ENCODE measurements at places on chromosomes 1 and 21.
A peak's percentile ranks its signal among the peaks of the same experiment; 100 is the strongest.

- no peak for DNase-seq
Measured at GRCh38 chr1:1270813-1271212, 2.8 kb downstream of the UBE2J2 start.

DNA sequence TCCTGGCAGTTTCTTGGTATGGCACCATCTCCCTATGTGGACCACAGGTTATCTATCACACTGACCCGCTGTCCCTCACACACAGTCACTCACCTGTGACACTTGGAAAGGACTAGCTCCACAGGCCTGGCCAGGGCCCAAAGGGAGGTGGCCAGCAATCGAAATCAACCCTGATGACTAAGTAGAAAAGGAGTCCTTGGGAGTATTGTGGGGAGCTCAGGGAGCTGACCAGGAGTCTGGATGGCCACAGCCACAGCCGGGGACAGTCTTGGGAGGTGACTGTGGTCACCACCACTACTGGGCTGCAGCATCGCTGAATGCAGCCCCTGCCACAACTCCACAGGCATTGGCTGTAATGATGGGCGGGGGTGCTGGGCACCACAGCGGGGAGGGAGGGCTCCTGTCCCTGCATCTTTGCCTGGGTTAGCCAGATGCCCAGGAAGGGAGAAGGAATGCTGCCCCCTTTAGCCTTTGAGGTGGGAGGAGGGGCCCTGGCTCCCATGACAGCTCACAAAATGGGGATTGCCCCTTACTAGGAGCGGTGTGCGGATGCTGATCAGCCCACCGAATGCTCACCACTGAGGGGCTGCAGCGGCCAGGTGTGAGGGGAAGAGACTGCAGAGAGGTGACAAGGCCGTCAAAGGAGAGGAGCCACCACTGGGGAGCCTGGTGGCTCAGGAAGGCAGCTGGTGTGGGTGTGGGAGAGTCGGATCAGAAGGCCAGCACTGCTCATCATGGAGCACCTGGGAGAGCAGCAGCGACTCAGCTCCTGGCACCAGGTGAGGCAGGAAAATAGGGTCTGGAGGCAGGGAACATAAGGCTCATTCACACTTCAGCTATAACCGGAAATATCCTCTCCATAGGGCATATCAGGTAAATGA lies 61.3 kb downstream of the H3-3A start:
- no peak for DNase-seq

GRCh38 chr1:109882288-109883245 lies 28.1 kb upstream of the CSF1 start:
- DNase-seq: no peak

GRCh38 chr1:163056831-163057230 lies 12.3 kb upstream of the RGS4 start:
- no peak for DNase-seq

DNA sequence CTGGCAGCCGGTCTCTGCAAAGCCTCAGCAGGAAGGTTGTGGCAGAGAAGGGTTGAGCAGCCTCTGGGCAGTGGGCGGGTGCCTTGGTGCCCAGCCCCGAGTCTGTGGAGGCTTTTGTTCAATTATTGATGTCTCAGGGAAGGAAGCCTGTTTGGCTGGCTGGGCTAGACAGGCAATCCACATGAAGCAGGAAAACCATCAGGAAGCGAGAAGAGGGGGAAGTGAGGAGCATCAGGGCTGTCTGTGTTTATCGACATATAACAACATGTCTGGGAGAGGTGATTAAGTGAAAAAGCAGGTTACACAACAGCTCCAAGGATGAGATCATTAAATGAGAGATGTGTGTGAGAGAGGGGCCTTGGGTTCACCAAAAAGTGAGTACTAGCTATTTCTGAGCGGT lies 105.4 kb downstream of the UBE2U start:
- no peak for DNase-seq

- DNase-seq: no peak
Measured at GRCh38 chr1:163427279-163427678, 105.5 kb downstream of the NUF2 start.

- DNase-seq: no peak
Measured at GRCh38 chr1:27634985-27635367, at the start of gene FGR. TSS of gene FGR (minus strand) at chr1:27635185. CDS start at chr1:27623916, 11,269 bp downstream.

DNA sequence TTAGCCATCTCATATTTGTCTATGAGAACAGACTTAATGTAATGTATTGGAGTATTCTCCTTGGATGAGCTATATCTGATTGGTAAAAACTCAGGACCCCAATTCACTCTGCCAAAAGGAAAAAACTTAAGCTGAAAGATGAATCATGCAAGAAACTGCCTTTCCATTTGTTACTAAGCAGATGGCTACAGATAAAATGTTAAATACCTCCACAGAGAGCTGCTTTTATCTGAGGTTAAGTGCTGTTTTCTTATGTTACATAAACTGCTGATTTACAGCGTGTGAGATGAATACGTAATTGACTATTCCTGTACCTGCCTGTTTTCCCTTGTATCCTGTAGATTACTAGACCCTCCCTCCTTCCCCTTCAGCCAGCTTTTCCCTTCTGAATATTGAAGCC lies 49.3 kb downstream of the CLCA4 start:
- DNase-seq: no peak

- no peak for DNase-seq
Measured at GRCh38 chr21:42508371-42508770, 5.3 kb upstream of the SLC37A1 start.

DNA sequence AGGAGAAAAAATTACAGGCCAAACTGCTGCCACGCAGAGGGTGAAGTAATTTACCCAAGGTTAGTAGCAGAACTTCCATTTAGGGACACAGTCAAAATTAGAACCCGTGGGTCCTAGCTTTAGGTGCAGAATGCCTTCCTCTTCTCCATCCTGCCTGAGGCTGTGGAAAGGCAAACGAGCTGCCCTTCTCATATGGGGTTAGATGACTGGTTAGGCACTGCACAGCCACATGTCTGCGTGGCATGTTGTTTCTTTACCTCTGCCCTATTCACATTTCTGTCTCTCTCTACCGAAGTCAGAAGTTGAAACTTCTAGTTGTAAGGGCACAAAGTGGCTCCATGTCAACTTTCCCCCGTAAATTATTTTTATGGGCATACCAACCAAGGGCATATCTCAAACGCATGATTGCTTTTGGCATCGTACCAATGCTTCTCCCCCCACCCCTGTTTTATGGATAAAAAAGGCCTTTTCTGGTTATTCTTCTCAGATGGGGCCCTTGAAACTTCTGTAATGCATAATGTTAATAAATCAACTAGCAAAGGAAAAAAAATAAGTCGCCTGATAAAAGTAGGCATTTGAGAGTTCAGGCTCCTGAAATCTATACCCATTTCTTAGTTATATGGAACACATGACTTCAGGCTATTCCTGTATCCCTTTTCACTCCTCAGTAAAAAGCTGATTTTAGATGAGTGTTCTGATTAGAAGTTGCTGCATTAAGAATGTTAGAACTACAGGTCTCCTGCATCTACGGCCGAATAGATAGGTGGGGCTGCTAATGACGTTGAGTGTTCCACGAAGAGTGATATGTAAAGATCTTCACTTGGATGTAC lies 139.6 kb upstream of the NRIP1 start:
- DNase-seq: no peak

DNA sequence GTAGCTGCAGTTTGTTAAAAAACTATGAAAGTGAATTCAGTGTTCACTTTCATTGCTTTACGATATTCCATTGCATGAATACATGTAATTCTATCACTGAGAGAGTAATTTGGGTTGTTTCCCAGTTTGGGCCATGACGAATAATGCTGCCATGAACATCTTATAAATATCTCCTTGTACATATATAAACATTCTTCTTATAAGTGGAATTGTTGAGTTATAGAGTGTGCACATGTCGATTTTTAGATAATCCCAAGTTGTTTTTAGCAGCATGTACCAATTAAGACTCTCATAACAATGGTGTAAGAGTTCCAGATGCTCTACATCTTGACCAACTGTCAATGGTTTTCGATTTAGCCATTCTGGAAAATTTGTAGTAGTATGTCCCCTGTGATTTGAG lies 40.9 kb downstream of the ALG6 start:
- DNase-seq: no peak

GRCh38 chr1:16146279-16147155 lies 9.4 kb downstream of the EPHA2 start:
- DNase-seq: peak; percentile 69

DNA sequence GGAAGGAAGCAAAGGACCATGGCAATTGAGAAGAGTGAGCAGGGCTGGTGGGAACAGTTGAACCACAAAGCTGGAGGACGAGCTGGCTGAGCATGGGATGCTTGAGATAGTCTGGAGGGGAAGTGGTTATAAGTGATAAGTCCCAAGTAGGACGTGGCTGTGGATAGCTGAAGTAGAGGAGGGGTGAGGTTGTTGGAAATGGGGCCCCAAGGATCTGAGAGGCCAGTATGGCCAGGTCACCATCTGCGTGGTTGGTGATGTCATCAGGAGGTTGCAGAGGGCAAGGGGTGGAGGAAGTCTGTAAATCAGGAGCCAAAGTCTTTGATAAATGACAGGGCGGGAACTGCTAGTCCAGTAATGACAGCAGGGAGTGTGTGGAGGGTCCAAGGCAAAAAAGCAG lies 11.0 kb upstream of the REN start:
- no peak for DNase-seq

- no peak for DNase-seq
Measured at GRCh38 chr21:17858747-17859146, 39.6 kb upstream of the C21orf91 start.

GRCh38 chr1:26388791-26389445 lies 16.4 kb upstream of the ZNF683 start:
- no peak for DNase-seq

GRCh38 chr1:219897914-219898313 lies 30.4 kb downstream of the SLC30A10 start:
- no peak for DNase-seq

GRCh38 chr1:215807218-215807617 lies 240.1 kb downstream of the KCTD3 start:
- no peak for DNase-seq
